ENCODE measurements at places on chromosomes 7 and 10.

DNA sequence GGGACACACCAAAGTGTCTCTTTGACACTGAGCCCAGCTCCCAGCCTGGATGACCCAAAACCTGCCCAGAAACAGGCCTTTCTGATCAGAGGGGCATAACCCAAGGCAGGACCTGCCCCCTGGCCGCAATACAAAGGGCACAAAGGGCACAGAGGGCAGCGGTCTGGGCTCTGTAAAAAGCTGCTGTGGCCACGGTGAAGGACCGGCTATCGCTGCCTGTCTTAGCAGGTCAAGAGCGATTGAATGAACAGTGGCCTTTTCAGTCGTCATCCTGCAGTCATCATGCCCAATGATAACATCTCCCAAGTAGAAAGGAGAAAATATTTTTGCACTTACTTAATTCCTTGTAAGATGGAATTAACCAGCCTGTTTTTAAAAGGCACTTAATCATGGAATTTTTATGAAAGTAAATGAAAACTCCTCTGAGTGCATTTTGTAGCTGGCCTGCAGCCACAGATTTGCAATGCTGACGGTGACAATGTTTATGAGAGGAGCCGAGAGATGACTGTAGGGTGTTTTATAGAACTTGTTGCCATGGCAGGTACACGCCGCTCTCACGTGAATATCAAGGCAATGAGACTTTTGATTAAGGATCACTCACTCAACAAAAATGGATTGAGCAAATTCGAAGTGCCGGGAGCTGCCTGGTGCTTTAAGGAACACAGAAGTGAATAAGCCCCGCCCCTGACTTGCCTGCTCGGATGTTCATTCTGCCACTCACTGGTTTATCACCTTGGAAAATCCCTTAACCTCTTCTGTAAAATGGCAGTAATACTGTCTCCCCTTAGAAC, 47.3 kb upstream of the BHLHA15 start:
- DNase-seq, result no peak

DNA sequence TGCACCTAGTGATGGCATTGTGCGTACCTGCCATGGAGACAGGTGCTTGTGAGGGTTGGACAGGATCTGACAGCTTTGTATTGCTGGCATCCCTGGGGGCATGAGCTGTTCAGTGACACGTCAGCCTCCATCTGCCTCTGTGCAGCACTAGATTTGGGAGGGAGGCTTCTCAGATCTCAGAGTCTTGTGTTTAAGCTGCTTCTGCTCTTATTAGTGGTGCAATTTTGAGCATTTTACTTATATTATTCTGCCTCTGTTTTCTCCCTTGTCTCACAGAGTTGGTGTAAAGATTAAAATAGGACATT, 5.1 kb downstream of the ARHGAP22 start:
- no peak for DNase-seq

- DNase-seq, result no peak
Measured at GRCh38 chr10:25804505-25804904, 129.5 kb upstream of the MYO3A start.

DNA sequence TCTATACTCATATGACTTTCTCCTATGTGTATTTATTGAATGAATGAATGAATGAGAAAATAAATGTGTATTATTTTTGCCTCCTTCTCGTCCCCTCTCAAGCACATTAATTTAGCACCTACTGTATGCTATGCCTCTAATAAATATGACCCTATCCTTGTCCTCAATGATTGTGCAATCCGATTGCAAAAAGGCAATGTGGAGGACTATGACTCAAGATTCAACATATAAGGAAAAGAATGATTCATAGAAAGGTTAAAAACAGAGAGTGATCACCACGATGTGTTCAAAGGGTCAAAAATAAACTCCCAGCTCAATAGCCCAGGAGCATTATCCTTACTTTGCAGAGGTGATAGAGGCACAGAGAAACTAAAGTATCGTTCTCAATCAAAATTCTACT, 322.8 kb upstream of the SORCS1 start:
- DNase-seq, result no peak

DNA sequence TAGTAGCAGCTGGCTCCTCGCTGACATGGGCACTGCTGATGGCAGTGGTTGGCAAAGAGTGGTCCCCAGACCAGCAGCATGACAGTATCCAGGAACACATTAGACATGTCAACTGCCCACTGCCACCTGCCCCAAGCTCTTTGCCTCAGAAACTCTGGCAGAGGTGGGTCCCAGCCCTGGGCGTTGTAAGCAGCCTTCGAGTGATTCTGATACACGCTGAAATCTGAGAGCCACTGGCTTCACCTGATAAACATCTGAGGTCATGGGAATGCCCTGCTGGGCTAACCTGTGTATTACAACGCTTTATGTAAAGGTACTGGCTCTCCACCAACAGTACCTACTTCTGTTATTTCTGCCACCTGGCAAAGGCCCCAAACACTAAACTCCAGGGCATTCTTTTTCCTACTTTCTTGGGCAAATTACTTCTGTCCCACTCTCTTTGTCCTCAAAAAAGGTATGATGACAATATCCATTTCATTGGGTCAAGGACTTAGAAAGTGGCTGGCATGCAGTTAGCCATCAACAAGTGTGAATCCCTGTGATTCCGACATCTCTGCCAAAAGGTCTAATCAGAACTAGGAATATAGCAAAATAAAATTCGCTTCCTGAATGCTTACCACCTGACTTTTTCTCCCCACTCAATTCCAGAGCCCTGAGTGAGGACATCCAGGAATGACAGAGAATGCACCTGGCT, 9.2 kb downstream of the SGMS1 start:
- DNase-seq, result no peak

DNA sequence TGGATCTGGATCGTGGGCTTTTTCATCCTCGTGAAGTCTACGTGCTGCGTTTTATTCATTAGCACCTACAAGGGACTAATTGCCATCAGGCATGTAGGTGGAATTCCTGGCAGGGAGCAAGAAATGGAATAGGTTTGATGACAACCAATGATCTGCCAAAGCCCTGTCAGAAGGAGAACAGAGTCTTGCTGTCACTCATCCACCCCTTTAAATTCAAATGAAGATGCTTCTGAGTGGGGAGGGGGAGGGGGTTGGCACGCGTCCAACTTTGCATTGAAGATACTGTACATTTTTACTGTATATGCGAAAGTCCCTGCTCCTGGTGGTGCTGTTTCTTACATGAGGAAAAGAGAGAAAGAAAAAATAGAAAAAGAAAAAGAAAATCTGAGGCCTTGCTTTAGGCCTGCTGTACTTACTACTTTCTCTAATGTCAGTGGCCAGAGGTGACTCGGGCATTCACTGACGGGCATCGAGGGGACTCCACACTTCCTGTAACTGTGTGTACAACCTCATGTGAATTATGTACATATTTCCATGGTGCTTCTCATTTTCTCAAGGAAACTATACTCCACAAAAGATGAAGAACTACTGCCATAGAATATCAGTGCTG, 569.1 kb downstream of the INHBA start:
- DNase-seq, result no peak

- no peak for DNase-seq
Measured at GRCh38 chr10:89556600-89556999, 21.2 kb upstream of the SLC16A12 start.

DNA sequence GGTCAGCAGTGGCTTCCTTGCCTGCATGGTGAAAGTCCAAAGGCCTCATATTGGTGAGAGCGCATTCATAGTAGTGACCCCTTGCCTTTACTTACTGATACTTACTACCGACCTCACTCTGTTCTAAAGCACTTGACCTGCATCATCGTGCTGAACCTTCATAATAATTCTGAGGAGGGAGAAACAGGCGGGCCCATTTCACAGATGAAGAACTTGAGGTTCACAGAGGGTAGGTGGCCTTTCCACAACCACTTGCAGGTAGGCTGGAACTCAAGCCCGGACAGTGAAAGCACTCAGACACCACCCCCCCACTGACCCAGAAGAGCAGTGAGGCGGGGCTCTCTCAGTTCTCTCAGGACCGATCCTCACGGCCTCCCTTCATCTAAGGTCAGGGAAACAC, 149.4 kb upstream of the CHST15 start:
- DNase-seq, result no peak

- no peak for DNase-seq
Measured at GRCh38 chr10:123786306-123786705, 105.3 kb downstream of the CPXM2 start.

- DNase-seq, result no peak
Measured at GRCh38 chr10:88254091-88254490, 329.0 kb downstream of the RNLS start.

GRCh38 chr7:22153432-22154142, 203.4 kb downstream of the RAPGEF5 start:
- no peak for DNase-seq

DNA sequence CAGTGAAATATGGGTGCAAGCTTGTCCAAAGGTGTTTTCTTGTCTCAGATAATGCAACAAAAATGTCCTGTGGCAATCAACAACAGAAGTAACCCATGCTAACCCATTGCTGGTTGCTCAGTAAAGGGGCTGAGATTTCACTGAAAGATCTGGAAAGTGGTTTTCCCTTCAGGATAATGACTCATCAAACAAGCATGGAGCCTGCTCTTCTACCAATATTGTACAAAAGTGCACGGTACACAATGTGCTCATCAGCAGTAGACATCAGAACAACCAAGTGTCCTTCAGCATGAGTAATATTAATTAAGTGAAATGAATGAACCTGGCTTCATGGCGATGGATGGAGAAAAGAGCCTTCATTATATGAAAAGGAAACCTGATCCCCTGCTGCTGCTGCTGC, 287.1 kb upstream of the NEBL start:
- no peak for DNase-seq

DNA sequence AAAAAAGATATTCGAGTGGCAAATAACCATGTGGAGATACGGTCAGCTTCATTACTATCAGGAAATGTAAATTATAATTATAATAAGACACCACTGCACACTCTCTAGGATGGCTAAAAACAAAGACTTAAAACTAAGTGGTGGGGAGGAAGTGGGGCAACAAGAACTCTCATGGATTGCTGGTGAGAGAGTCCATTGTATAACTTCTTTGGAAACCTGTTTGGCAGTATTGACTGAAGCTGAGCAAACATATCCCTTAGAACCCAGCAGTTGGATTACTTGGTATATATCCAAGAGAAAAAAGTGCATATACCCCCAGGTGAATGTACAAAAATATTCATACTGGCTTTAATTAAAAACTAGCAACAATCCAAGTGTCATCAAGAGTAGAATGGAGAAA, 133.7 kb upstream of the CTBP2 start:
- DNase-seq, result no peak

DNA sequence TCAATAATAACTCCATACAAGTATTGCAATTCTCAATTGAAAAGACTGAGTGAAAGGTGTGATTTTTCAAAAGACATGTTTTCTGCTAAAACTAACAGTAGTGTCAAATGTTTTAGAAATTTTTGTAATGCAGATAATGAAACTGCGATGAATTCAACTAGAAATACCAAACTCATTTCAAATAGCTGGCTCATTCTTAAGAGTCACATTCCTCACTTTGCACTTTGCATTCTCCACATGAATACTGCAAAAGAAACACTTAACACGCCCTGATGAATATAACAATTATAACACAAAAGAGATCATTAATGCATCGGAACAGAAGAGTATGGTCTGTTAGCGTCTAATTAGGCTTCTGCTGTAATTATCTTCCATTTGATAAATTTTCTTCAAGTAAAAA, 15.5 kb upstream of the TSPAN12 start:
- DNase-seq, result no peak

- DNase-seq, result no peak
Measured at GRCh38 chr7:153524070-153524601, 528.1 kb upstream of the DPP6 start.

DNA sequence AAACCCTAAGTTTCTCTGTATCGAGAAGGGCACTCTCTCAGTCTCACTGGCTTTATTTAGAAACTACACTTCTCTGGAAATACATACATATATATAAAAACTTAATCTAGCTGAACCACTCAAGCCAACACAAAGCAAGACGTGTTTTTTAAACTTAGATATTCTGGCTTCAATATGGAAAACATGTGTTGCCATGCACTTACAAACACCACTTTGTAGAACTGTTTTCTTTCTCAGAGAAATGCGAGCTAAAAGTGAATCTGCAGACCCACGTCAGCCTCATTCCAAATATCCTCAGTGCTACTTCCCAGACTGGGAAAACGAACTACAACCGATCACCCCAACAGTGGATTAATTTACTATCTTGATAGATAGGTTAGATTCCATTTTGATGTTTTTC, 1.7 kb downstream of the CCDC3 start:
- DNase-seq, result no peak

DNA sequence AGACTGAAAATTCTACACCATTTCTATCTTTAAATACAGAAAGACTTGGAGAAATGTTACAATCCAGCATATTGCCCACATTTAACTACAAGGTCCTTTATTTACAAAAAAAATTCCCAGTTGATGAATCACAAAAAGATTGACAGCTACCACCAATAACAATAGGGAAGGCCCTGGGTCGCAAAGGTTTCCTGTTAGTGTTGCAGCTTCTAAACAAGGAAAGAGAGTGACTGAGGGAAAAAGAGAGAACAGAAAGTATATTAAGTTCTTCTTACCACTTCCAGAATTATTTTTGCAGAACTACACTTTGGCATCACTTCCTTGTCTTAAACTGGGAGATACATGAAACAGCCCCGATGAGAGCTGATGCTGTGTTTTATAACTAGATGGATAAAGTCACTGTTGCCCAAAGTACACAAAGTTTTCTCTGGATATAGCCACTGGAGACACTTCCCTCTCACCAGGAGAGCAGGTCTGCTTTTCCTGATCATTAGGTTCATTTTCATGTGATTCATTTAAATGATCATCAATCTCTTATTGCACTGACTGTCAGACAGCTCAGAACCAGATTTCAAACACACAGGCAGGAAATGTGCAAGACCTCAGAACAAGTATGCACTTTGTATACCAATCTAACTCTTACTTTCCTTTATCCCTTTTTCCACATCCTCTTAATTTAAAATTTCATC, 57.0 kb downstream of the SHTN1 start:
- DNase-seq, result no peak

DNA sequence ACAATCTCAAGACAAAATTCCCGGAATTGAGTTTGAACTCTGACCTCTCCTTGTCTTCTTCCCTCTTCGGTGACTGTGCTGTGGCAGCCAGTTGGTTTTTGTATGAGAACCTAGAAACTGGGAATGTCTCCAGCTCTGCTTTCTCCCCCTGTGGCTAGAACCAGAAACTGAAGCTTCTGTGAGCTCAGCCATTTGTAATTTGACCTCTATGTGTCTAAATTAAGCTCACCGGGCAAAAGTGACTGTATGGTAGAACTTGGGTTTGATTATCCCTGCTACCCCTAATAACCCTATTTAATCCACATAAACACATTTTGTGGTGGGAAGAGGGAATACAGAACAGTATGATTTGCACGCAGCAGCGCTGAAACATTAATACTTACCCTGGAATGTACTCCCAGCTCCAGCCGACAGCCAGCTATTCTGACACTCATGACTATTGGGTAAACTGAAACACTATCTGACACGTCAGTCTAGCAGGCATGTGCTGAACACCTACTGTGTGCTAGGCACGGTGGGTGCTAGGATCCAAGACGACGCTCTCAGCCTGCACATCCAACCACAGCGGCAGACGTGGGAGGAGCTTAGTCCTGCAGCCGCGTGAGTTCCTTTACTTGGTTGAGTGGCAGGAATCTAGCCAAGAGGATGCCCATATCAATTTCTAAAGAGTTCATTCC, 324.8 kb downstream of the SFMBT2 start:
- no peak for DNase-seq

- DNase-seq, result no peak
Measured at GRCh38 chr10:114332301-114333192, 71.8 kb downstream of the AFAP1L2 start.

GRCh38 chr7:24966802-24967201, 13.2 kb downstream of the OSBPL3 start:
- DNase-seq, result no peak
